Stimulated activated CD8-positive, alpha-beta memory T cell treated with anti-CD3 and anti-CD28 coated beads, Interleukin-15, amount 100 ng/mL, for 24 hours (primary cell): ENCODE measurements at places on chromosomes 16 and 17.
A peak's percentile ranks its signal among the peaks of the same experiment; 100 is the strongest.

DNA sequence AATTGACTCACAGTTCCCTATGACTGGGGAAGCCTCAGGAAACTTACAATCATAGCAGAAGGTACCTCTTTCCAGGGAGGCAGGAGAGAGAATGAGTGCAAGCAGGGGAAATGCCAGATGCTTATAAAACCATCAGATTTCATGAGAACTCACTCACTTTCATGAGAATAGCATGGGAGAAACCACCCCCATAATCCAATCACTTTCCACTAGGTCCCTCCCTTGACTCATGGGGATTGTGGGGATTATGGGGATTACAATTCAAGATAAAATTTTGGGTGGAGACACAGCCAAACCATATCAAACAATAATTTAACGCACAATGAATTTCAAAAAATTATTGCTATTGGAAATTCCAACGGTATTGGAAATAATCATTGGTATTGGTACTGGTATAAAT lies 15.1 kb downstream of the ABCA9 start:
- no peak for DNase-seq

- no peak for DNase-seq
Measured at GRCh38 chr17:50635732-50635981, 976 bp downstream of the ABCC3 start.

DNA sequence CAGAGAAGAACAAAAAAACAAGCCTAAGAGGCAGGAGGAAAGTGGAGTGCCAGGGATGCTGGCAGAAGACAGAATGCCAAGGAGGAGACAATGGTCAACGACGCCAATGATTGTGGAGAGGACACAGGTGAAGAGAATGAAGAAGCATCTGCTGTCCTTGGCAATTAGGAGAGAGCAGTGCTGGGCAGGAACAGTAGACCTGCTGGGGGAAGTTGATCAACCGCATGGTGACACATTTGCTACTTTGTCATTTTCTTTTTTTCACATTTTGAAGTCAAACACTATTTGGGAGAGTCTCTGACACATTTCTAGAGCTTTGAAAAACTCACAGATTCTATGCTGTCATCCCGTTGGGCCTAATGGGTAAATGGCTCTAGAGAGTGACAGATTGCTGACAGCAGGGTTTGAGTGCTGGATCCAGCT lies 1.1 kb upstream of the PIK3R6 start:
- no peak for DNase-seq

DNA sequence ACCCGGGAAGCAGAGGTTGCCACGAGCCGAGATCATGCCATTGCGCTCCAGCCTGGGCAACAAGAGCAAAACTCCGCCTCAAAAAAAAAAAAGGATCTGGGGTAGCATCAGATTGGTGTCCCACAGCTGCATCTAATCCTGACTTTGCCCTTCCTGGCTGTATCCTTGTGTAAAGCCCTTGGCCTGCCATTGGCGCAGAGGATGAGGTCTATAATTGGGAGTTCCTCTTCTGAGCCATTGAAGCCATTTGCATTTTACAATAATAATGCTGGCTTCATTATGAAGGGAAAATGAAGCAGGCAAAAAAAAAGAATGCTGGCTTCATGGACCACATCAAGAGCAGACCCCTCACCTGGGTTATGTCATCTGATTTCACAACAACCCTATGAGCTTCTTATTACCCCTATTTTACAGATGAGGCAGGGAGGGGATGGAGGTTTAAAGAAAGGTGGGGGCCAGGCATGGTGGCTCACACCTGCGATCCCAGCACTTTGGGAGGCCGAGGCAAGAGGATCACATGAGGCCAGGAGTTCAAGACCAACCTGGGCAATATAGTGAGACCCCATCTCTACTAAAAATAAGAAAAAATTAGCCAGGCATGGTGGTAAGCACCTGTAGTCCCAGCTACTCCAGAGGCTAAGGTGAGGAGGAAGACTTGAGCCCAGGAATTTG lies 1.2 kb upstream of the LITAFD start:
- DNase-seq = no peak

DNA sequence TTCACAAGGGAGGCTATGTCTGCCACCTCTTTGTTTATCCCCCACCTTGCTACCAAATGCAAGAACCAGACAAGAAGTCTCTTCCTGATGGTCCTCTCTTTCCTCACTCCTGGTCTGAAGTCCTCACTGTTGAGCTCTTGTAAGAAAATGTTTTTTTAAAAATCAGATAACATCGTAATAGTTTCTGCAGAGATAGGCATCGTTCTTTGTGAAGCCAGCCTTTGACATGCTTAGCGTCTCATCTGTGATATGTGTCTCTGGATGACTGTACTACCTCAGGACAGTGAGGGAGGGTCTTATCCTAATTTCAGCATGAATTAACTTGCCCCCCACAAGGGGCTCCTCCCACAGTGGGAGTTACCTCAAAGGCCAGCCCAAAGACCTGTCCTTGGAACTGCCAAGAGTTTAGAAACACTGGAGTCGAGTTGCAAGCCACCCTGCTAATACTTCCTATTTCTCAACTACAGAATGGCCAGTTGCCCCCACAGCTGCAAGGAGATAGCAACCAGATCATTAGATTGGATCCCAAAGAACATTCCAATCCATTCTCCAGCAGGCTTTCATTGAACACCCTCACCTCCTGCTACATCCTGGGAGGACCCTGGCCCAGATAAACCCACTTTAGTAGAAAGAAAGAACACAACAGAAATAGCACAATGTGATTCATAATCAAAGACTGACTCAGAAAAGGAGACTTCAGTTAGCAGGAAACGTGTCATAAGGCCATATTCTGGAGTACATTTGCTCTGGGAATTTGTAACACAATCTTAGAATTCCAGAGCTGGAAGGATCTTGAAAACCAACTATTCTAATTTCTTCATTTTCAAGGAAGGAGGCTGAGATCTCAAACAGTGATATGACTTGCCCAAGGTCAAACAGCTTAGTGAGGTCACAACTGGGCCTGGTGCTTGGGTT lies 151.0 kb downstream of the IRX3 start:
- no peak for DNase-seq

GRCh38 chr17:69406941-69407340 lies 7.6 kb upstream of the MAP2K6 start:
- no peak for DNase-seq

GRCh38 chr16:83727751-83728352 lies 79.9 kb upstream of the HSBP1 start:
- DNase-seq = no peak

DNA sequence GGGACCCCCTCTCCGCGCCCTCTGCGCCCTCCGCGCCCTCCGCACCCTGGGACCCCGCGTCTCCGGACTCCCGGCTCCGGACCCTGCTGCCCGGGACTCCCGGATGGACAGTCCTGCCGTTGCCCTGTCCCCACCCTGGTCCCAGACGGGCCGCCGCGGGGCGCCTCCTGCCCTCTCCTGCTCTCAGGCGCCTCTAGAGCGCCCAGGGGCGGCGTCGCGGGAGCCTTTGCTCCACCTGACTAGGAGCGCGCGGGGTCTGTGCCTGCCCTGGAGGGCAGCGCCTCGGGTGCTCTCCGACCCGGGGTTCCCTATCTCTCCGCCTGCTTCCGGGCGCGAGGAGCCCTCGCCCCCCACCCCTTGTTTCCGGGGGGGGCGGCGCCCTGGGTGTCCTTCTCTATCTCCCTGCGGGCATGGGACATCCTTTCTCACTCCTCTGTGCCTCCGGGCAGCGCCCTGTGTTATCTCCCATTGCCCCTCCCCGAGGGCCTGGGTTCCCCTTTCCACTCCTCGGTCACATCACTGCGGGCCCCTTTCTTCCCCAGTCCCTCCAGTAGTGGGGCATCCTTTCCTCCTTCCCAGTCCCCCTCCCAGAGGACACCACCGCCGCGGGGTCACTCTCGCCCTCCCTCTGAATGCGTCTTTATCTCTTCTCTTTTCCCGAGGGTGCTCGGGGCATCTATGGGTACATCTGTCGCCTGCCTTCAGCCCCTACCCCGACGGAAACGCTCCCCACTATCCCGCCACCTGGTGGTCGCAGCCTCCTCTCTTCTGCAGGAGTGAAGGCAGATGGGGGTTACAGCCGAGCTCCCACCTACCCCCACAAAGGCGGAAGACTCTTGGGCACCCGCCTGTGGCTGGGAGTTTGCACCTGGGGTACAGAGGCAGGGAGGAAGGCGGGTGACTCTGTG lies 875 bp downstream of the PRKCB start:
- peak; percentile 23 for DNase-seq

GRCh38 chr17:14376666-14377065 lies 75.8 kb downstream of the HS3ST3B1 start:
- DNase-seq = no peak

- DNase-seq = no peak
Measured at GRCh38 chr16:23855010-23855409, 19.2 kb downstream of the PRKCB start.

DNA sequence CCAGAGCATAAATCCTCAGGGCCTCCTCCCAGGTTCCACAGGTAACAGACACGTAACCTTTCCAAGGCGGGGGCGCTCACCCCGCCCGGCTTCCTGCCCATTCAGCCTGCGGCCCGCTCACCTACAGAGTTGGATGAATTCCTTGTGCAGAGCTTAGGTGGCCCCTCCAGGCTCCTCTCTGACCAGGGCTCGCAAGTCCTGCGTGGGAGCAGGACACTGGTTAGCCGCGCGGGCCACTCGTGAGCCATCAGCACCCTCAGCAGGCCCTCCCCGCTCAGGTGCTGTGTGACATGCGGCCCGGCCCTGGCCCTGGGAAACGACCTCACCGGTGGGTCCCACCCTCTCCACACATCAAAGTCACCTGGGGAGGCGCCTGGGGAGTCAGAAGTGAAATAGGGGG lies 528 bp downstream of the TERB1 start:
- no peak for DNase-seq

- DNase-seq = no peak
Measured at GRCh38 chr16:89269805-89270665, 52.5 kb downstream of the ZNF778 start.

DNA sequence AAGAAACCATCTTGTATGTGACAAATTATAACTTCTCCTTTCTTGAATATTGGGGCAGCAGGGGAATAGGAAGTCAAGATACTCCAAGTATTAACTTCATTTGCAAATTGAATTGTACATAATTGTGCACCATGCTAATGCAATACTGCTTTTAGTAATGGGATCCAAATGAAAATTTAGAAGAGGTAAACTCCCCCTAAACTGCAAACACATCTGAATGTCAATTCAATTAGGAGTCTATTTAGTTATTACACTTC lies 4.5 kb downstream of the STAT5B start:
- DNase-seq = no peak

- no peak for DNase-seq
Measured at GRCh38 chr17:35185849-35186248, 8.3 kb downstream of the SLC35G3 start.

GRCh38 chr17:42067371-42068091 lies 17.1 kb upstream of the C17orf113 start:
- DNase-seq = peak; percentile 44

DNA sequence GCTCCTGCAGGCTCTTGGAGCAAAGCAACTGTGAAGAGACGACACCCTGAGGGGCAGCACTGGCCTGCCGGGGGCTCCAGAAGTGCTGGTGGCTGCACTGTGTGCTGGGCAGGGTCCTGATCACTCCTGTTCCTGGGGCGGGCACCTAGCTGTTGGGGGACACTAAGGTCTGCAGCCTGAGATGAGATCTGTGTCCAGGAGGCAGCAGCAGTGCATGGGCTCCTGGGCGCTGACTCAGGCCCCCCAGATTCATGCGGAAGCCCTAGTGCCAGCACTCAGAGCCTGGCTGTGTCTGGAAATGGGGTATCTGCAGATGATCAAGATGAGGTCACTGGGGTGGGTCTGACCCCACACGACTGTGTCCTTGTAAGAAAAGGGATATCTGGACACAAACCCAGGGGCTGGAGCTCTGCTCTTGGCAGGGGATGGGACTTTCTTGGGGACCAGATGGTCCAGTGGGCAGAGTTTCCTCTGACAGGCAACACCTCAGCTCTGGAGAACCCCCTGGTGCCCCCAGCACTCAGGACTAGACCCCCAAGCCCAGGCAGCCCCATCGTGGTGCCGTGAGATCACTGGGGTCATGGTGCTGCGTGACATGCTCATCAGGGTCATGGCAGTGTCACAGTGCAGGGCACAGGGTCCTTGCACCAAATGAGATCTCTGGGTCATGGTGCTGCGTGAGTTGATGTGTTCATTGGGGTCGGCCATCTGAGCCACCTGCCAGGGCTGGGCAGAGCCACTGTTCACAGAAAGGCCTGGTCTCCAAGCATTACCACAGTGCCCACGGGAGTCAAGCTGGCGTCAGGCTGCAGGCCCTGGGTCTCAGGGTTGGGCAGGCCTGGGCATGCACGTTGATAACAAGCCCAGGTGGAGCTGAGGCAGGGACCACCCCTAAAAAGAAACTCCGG lies 9.5 kb downstream of the FAAP100 start:
- no peak for DNase-seq

GRCh38 chr16:12876778-12877177 lies 24.6 kb upstream of the SHISA9 start:
- no peak for DNase-seq

DNA sequence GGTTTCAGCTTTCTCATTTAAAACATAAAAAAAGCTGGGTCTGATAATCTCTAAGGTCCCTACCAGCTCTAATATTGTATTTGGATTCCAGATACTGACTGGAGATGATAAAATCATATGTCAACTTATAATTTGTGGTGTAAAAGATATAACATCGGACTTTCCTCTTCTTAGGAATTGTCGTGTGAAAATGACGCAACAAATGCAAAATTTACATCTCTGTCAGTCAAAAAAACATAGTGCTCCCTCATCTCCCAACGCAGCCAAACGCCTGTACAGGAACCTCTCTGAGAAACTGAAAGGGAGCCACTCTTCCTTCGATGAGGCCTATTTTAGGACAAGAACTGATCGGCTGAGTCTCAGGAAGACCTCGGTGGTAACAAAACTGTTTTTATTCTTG lies 197.3 kb downstream of the ANKFN1 start:
- no peak for DNase-seq

DNA sequence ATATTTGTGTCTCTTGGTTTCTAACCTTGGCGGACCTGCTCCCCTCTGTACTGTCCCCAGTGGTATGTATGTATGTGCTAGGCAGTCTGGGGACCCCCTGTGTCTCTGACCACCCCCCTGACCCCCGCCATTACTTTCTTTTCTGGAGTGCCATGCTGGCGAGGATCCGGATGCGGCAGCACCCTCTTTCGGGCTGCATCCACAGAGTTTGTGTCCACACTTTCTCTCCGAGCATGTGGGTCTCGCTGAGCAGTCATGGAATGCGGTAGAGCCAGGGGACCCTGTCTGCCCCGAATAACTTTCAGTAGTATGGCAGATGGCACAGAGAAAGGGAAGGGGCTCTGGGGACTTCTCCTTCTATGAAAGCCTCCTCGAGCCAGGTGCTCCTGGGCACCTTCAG lies 17.0 kb downstream of the KCTD2 start:
- no peak for DNase-seq
